ENCODE measurements at places on chromosomes 1 and 21.

GRCh38 chr1:202067188-202067974 is 55.3 kb upstream of the GPR37L1 start:
- no peak for DNase-seq

GRCh38 chr21:43908167-43908566 is 43.1 kb downstream of the AGPAT3 start:
- DNase-seq, result no peak

DNA sequence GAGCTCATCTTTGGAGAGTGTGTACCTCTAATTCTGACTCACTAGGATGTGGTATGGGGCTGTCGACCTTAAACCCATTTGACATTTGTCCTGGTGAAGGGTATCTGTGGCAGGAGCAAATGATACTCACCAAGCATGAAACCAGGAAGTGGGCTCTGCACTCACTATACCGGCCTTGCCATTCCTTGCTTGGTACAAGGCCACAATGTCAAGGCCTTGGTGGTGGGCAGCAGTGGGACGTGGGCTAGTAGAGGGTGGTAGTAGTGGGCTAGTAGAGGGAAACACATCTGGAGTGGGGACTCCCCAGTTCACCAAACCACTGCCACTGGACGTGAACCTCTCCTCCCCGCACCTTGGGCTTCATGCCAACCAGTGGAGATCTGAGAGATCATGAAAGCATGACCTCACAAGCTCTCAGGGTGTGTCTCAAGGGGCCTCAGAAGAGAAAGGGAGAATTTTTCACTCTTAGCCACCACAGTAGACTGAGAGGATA is 11.5 kb downstream of the TNFSF4 start:
- DNase-seq, result peak; percentile 12

DNA sequence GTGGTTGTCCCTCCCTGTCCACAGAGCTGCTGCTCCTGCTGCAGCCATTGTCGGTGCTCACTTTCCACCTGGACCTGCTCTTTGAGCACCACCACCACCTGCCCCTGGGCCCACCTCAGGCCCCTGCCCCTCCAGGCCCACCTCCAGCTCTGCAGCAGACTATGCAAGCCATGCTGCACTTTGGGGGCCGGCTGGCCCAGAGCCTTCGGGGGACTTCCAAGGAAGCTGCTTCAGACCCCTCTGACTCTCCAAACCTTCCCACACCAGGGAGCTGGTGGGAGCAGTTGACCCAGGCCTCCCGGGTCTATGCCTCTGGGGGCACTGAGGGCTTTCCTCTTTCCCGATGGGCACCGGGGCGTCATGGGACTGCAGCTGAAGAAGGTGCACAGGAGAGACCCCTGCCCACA is 5.9 kb downstream of the RUSC1 start:
- DNase-seq, result no peak

GRCh38 chr1:212622906-212623305 is 14.3 kb downstream of the ATF3 start:
- no peak for DNase-seq

DNA sequence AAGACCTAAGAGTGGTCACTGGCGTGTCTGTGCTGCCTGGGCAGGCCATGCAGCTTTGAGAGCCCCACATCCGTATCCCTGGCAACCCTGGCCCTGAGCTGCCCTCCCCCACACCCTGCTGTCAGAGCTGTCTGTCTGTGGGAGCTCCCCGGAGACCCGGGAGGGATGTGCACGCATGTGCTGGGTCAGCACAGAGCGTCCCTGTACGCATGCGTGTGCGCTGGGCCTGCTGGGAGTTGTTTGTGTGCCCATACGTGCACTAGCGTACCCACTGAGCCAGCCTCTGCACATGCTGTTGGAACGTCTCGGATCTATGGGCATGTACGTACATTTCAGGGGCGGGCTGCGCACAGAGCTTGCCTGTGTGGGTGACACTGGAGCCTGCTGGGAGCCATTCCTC is 89.3 kb downstream of the EPHB2 start:
- DNase-seq, result no peak

- DNase-seq, result no peak
Observed at GRCh38 chr21:24428591-24429199, 1178.6 kb downstream of the MRPL39 start.

- no peak for DNase-seq
Observed at GRCh38 chr1:41153750-41154274, 88.3 kb downstream of the SCMH1 start.

GRCh38 chr1:112636056-112636455 is 16.4 kb downstream of the CAPZA1 start:
- no peak for DNase-seq

GRCh38 chr1:38500891-38501290 is 358.7 kb downstream of the RRAGC start:
- no peak for DNase-seq

GRCh38 chr1:209368864-209369598 is 214.5 kb upstream of the CAMK1G start:
- no peak for DNase-seq

GRCh38 chr1:69728206-69728605 is 160.5 kb downstream of the LRRC7 start:
- DNase-seq, result no peak

Measured in stimulated activated CD8-positive, alpha-beta memory T cell treated with anti-CD3 and anti-CD28 coated beads, Interleukin-7, amount 100 ng/mL, for 24 hours (primary cell).